ENCODE measurements at places on chromosomes 13 and 19. TPM values are rescaled to one million over a fixed set of nuclear protein-coding genes. Genes with fewer than 3 reads are reported as not detected.

The SPACA6 gene
- 4.7 TPM for total RNA-seq

The PSG11 gene
- total RNA-seq, result not detected

The C19orf18 gene
- not detected for total RNA-seq

The ACOD1 gene
- total RNA-seq, result not detected

The MCEMP1 gene
- not detected for total RNA-seq

The ZNF433 gene
- total RNA-seq, result 1.3 TPM

The NRTN gene
- 0.94 TPM for total RNA-seq

The APOE gene
- 5.9 TPM for total RNA-seq

The TUBA3C gene
- total RNA-seq, result not detected

The ERVK3-1 gene
- 40.4 TPM for total RNA-seq

The ICAM1 gene
- 17.1 TPM for total RNA-seq

The MEIOSIN gene
- total RNA-seq, result not detected

The F10 gene
- 0.12 TPM for total RNA-seq

Measured in epithelial cell of proximal tubule (primary cell).